ENCODE measurements at places on chromosomes 1 and 21.

- peak; percentile 29 for DNase-seq
These were observed 59.0 kb downstream of the FASLG start for GRCh38 chr1:172717722-172718465.

- DNase-seq, result peak; percentile 21
These were observed 21.5 kb downstream of the CDC73 start for GRCh38 chr1:193143285-193143684.

DNA sequence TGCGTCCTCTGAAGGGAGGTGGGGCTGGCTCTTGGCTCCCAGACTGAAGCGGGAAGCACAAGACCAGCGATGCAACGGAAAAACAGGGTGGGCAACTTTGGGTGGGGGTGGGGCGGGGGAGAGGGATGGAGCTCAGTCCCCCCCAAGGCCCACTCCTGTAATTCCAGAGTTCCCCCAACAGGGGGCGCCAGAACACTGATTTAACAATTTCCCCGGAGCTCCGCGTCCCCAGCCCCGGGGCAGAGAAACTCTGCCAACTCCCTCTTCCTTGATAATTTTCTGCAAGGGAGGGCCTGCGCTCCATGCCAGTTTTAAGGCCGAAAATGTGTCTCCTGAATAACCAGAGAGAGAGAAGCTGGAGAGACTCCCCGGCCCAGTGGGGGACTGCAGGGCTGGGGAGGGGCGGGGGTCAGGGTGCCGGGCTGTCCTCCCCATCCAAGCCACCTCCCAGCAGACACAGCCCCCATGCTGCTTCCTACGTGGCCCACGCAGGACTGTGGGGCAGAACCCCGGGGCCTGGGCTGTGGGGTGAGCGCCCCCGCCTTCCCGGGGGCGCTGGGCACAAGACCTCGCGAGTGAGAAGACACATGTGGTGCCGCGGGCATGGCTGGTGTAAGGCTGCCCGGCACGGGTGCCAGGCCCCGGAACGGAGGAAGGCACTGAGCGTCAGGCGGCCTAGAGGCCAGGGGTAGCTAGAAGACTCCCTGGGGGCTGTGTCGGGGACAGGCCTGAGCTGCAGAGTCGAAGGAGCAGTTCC, 51.4 kb downstream of the KIF21B start:
- DNase-seq, result peak; percentile 44

- peak; percentile 88 for DNase-seq
These were observed 5.0 kb downstream of the ABCA4 start for GRCh38 chr1:94115900-94116436.

DNA sequence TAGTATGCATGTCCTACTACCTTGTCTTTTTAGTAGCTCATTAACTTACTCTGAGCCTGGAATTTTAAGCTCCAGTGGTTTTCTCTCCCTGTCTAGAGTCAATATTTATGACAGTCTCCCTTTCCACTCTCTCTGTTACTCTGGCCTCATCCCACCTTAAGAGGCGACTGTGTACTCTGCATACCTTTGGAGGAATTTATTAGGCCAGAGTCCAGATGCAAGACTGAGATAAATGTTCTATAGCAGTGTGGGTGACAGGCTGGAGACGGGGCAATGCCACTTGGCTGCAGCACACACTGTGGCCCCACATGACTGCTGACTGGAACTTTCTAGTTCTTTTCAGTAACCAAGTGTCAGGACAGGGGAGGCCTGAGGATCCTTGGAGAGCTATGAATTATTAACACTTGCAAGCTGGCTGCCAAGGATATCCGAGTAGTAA, 4.1 kb upstream of the PDZK1 start:
- no peak for DNase-seq

- DNase-seq, result no peak
These were observed 193.0 kb downstream of the URB2 start for GRCh38 chr1:229819091-229819490.

DNA sequence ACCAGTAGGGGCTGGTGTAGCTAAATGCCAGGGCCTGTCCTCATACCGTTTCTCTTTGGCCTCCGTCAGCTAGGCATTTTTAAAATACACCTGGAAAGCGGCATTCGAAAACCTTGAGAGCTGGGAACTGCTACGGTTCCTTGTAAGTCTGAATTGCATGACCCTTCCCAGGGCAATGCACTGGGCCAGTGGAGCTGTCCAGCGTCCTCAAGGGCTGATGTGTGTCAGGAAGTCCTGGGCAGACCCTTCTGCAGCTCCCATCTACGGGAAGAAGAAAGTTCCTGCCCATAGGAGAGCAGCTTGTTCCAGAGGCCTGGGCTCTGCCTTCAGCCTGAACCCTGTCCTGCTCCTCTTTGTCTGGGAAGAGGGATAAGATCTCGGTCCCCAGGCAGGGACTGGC, 34.1 kb downstream of the UBASH3A start:
- DNase-seq, result no peak

DNA sequence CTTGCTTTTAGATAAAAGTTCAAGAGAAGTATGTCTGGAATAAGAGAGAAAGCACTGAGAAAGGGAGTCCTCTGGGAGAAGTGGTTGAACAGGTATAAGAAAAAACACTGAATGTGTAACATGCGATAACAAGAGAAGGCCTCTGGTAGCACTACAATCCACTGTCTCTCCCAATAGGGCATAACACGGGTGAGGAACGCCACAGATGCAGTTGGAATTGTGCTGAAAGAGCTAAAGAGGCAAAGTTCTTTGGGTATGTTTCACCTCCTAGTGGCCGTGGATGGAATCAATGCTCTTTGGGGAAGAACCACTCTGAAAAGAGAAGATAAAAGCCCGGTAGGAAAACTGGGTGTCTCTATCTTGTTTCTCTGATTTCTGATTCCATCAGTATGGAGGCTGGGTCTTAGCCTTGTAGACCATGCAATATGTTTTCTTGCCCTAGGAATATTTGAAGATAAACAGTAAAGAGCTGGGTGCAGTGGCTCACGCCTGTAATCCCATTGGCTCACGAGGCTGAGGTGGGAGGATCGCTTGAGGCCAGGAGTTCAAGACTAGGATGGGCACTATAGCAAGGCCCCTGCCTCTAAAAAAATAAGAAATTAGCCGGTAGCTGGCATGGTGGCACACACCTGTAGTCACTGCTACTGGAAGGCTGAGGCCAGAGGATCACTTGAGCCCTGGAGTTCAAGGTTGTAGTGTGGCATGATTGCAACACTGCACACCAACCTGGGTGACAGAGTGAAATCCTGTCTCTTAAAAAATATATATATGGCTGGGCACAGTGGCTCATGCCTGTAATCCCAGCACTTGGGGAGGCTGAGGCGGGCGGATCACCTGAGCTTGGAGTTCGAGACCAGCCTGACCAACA, 40.4 kb downstream of the DAP3 start:
- DNase-seq, result peak; percentile 72

- no peak for DNase-seq
These were observed 71.0 kb downstream of the ST6GALNAC5 start for GRCh38 chr1:76938304-76938703.

- no peak for DNase-seq
These were observed 37.6 kb downstream of the TRIM11 start for GRCh38 chr1:228368801-228369607.

Data from AG10803 (cell line).